ENCODE measurements at places on chromosomes 3 and 15.

GRCh38 chr15:60961541-60962485 lies 267.3 kb downstream of the RORA start:
- no peak for DNase-seq

DNA sequence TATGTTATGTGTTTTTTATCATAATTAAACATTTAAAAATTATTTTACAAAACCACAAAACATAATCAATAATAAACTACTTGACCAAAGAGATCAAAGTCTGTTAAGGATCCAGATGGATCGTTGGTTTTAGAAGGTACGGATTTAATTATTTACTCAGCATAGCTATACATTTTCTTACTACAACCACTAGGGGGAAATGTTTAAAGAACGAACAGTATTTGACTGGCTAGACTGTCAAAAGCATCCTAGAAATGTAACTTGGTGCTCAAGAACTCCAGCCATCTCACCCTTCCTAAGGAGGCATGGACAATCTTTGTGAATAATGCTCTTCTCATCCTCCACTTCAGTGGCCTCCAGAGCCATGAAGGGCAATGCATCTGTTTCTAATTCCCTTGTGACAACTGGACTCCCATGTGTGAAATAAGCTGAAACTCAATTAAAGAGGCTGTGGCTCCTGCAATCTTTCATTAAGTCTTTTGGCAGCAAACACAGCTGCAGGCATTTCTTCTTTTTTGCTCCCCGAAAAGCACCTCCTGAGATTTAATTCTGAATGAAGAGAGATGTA lies 94.7 kb upstream of the TUSC7 start:
- DNase-seq: no peak

- no peak for DNase-seq
These were observed 6.1 kb upstream of the KBTBD12 start for GRCh38 chr3:127908951-127909350.

GRCh38 chr3:153070511-153070868 lies 91.5 kb upstream of the RAP2B start:
- DNase-seq: no peak

DNA sequence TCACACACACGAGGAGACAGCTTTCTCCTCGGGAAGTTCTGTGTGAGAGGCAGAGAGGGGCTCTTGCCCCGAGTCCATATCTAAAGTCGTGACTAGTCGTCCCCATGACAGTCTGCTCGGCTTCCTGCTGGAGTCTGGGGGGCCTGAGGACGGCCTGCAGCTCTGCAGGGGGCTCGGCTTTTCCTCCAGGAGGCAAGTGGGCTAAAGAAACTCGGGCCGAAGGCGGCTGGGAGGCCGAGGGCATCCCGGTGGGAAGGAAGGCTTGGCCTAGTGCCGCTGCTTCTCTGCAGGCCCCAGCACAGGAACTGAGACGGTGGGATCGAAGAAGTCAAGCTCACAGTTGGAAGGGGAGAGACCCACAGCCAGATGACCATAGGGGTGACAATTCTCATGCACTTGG lies 25.4 kb upstream of the PIGZ start:
- no peak for DNase-seq

DNA sequence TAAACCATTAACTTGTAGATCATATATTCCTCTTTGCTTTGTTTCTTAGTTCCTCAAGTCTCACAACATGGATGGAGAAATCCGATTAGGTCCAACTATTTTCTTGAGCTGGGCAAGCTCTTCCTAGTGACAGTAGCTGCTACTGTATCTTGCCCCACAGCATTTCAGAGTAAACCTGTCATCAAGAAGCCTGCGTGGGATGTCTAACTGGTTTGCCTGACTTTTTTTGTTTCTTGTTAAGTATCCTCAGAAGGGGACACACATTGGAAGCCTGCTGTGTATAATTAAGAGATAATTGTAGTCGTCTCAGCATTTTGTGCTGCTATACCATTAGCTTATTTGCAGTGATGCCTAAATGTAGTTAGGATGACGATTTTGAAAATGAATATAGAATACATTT lies 29.3 kb upstream of the STT3B start:
- no peak for DNase-seq

DNA sequence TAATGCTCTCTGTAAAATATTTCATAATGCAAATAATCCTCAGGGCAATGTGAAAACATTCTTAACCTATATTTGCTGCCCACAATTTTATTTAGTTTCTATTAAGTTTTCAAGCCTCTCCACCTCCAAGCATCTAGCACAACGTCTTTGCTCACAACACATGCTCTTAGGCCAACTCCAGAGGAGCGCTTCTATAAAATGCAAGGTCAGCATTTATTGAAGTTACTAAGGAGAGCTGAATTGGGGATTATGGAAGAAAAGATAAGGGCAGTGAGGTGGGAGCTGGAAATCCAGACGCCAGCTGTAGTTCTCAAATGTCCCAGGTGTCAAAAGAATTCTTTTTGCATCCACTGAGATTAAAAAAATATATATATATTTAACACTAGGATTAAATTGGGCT lies 996 bp downstream of the RABL3 start:
- no peak for DNase-seq

DNA sequence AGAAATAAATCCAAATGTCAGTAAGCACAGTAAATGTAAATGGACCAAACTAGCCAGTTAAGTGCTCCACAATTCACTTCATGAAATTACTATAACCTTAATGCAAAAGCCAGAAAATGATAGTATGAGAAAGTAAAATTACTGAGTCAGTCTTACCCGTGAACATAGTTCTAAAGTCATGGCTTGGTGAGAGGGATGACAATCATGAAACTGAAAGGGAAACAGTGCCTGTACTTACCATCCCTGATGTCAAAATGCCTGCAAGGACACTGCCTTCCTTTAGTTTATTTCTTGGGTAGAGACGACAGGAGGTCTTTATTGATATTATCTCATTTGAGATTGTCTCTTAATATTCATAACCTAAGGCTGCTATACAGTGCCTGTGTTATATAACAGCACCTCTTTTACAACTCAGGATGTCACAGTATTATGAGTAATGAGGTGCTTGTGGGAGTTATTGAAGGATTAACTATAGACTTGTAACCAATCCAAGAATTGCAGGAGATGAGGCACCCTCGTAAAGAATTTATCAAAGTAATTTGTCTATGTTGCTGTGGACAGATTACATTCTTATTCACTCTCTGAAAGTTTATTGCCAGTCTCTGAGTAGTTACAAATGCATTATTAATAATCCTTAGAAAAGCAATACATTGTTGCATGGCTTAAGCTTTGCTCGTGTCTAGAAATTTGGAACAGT lies 142.9 kb upstream of the BFSP2 start:
- DNase-seq: no peak

DNA sequence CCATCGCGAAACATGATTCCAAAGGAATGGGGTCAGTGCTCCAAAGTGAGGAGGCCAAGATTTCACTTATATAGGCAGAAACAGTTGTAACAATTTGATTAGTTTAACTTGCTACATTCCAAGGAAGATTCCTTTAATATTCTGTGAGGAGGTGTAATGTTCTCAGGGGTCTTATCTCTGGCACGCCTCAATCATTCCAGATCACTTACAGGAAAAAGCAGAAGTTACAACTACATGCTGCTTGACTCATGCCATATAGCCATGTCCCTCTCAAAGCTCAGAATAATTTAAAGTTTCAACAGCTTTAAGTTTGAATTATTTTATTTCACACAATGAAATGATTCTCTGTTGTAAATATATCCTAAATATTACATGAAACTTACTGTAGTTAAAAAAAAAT lies 3.5 kb upstream of the FYTTD1 start:
- no peak for DNase-seq

GRCh38 chr3:184176377-184177330 lies 2.0 kb downstream of the AP2M1 start:
- DNase-seq: no peak

DNA sequence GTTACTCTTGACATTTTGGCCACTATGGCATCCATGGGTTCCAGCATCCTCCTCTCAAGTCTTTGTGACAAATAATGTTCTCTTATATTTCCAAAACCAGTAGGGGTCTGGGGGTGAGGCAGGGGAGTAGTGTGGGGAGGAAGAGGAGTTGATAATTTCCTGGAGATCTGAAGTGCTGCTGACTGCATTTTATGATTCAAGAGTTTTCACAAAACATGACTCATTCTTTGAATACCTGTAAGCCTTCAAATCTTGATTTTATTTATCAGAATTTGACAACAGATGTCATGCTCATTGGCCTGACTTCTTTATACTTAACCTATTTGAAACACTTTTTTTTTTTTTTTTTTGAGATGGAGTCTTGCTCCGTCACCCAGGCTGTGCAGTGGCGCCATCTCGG lies 98.8 kb upstream of the PLXND1 start:
- no peak for DNase-seq

DNA sequence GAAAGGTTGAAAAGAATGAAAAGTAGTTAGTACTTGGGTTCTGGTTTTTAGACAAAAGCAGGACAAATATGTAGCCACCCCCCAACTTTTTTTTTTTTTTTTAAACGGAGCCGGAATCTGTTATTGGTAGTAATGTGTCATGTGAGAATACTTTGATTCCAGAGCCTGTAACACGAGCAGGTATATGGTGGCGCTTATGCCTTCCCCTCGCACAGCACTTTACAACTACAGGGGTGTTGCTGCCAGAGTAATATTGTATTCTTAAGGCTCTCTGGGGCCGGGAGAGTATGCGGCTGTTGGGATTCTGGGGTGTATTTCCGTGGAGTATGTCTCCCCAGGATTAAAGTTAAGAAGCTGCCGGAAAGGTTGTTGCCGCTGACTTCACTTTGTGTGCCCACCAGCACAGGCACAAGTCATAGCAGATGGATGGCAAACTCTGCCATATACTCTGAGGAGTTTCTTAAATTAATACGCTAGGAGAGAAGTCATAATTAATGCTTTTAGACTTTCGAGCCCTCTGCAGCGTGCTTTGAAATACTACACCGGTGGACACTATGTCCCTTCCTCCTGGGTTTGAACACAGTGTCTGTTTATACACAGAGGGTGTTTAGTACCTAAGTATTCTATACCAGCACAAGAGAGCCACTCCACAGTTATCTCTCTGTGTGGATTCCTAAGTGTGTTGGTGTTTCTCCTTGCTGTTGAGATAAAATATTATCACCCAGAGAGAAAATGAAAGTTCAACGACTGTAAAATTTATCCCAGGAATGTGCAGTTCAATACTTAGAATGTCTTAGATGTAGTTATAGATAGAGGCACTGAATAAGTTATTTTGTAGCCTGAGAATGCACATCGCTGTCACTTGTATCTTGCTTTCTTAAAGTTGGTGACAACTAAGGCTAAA lies 1.4 kb downstream of the MBNL1 start:
- DNase-seq: no peak

DNA sequence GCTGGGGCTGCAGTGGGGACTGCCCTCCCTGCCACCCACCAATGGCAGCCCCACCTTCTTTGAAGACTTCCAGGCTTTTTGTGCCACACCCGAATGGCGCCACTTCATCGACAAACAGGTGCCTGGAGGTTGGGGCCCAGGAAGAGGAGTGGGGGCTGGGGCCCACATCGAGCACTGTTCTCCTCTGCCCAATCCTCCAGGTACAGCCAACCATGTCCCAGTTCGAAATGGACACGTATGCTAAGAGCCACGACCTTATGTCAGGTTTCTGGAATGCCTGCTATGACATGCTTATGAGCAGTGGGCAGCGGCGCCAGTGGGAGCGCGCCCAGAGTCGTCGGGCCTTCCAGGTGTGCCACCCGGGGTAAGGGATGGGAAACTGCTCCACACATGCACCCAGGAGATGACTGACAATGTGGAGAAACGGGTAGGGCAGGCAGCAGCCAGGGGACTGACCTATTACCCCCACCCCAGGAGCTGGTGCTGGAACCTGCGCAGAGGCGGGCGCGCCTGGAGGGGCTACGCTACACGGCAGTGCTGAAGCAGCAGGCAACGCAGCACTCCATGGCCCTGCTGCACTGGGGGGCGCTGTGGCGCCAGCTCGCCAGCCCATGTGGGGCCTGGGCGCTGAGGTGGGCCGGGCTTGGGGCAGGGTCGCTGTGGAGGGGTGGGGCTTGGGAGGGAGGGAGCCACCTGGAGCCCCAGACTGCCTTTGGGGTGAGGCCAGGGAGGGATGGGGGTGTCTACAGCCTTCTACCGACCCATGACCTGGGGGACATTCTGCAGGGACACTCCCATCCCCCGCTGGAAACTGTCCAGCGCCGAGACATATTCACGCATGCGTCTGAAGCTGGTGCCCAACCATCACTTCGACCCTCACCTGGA lies 22.9 kb downstream of the NBEAL2 start:
- DNase-seq: no peak

Data from T-helper 2 cell treated with Interferon-gamma antibody and Interleukin-4, amounts not matched to agents 5 μg/mL and 100 μg/mL, for 36 hours (primary cell).